ENCODE measurements at places on chromosomes 3 and 15. TPM values are rescaled to one million over a fixed set of nuclear protein-coding genes. Genes with fewer than 3 reads are reported as not detected.

The VGLL3 gene
- 98.8 TPM for polyA plus RNA-seq

The ITIH4 gene
- 0.49 TPM for polyA plus RNA-seq

The CACNA2D2 gene
- 0.11 TPM for polyA plus RNA-seq

The RTP1 gene
- not detected for polyA plus RNA-seq

The ISLR gene
- polyA plus RNA-seq = 33.7 TPM

The SCN11A gene
- polyA plus RNA-seq = 0.02 TPM

The HIGD2B gene
- not detected for polyA plus RNA-seq
